ENCODE measurements at places on chromosomes 16 and 17.

DNA sequence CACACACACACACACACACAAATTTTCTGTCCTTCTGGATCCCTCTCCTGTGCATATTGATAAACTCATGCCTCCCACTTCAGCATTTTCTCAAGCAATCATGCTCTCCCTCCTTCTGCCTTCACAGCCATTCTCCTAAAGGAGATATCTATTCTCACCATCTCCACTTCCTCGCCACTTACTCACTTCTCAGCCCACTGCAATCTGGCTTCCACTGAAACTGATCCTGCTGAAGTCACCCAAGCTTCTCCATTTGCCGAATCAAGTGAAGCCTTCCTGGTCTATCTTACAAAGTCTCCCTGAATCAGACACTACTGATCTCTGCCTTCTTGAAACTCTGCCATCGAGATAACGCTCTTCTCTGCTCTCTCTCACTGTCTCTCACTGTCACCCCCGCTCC lies 54.0 kb upstream of the GNAO1 start:
- DNase-seq: no peak

GRCh38 chr16:50308237-50308965 lies 42.0 kb downstream of the ADCY7 start:
- no peak for DNase-seq

GRCh38 chr17:1315409-1315808 lies 35.9 kb downstream of the TRARG1 start:
- DNase-seq: no peak

- DNase-seq: no peak
These were observed 16.9 kb downstream of the C16orf90 start for GRCh38 chr16:3478242-3478925.

DNA sequence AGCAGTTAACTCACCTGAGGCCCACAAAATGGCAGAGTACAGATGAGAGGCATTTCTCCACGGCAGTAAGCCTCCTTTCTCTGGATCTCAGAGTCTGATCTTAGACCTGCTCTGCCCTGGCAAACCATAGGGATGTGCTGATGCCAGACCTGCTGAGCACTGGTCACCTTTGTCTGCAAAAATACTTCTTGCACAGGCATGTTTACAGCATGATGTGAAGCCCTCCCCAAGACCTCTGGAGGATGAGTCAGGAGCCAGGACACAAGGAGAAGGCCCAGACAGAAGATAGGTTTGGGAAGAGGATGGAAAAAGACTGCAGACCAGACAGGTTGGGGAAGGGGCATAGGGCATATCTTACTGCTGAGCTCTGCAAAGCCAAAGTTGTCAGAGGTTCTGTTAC lies 426.6 kb downstream of the PMP22 start:
- no peak for DNase-seq

DNA sequence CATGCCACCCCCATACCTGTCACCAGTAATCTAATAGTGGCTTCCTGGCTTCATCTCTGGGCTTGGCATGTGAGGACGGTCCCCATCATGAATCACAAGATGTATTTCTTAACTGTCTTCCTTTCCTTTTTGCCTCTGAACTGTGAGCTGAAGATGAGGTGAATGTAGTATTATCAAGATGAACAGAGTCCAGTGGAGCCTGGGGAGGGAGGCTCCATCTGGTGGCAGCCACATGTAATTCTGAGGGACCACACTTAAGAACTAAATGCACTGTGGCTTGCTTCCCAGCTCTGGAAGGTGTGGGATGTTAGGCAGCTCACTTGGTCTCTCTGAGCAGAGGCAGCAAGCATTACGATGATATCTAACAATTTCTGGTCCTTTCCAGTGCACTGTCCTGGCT lies 354.9 kb upstream of the ASIC2 start:
- DNase-seq: peak; percentile 51

DNA sequence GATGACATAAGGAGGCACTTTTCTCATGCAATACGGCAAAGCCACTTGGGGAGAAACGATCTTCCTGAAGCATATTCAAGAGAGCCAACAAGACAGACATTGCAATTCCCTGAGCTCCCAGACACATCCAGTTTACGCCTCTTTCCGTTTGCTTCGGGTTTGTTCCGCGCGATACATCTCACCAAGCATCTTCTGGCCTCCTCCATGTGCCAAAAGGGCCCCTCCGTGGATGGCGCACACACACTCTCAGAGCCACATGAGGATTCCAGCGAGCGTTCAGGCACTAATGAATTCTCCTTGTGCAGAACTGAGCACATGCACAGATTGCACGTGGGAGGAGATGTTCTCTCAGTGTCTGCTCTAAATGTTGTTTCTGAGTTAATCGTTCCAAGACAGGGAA lies 146.7 kb upstream of the SHISA6 start:
- DNase-seq: peak; percentile 83

Data from muscle of leg (tissue), 16 donors.